ENCODE measurements at places on chromosomes 16 and 17. TPM values are rescaled to one million over a fixed set of nuclear protein-coding genes. Genes with fewer than 3 reads are reported as not detected.

Gene TEKT1
- polyA plus RNA-seq: not detected

- DNase-seq: no peak
Measured at GRCh38 chr16:67137605-67138004, 13.2 kb downstream of the B3GNT9 start.

Gene SEPTIN12
- polyA plus RNA-seq: not detected

DNA sequence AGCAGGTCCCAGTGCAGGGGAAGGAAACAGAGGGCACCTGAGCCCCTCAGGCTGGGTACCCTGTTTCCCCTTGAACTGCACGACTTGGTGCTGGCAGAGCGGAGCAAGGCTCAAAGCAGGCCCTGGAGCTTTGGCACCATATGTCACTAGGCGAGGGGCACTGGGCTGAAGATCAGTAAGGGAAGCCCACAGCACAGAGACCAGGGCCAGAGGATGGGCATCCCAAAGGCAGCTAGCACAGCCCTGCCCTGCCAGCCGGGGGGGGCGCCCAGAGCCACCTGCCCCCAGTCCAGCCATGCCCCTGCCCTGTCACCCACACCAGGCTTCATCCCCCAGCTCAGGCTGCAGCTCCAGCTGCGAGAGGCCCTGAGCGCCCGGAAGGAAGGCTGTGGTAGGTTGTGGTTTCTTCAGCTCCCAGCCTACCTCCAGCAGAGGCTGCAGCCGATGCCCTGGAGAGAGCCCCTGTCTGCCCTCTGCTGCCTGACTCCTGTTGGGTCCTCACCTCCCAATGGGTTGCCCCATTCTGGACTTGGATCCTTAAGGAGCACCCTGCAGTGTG lies 10.9 kb downstream of the NHERF1 start:
- DNase-seq: peak; percentile 58

GRCh38 chr16:57992084-57992483 lies 8.4 kb downstream of the ZNF319 start:
- DNase-seq: no peak

Gene SPATA32
- not detected for polyA plus RNA-seq

Gene PRR15L
- polyA plus RNA-seq: 388 TPM

GRCh38 chr16:51306116-51306515 lies 155.0 kb upstream of the SALL1 start:
- no peak for DNase-seq

DNA sequence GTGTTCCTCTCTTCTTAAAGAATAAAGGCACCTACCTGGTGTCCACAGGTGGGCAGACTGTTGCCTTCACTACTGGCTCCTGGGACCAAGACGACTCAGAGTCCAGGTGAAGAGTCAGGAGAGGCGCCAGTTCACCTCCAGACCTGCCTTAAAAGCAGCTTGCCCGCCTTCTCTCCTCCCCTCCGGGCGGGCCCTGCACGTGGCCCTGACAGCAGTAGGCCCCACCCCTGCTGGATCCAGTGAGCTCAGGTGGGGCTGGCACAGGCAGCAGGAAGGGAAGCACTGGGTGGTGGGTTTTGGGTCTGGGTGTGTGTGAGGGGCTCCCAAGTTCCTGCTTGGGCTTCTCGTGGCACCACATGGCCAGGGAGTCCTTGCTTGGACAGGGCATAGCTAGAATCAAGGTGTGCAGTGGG lies at the start of gene TNS4:
TNS4 (minus strand) TSS at position 125 of the 413 bp plus-strand sequence. CDS start 5,198 bp downstream, outside the sequence.
- peak; percentile 51 for DNase-seq

DNA sequence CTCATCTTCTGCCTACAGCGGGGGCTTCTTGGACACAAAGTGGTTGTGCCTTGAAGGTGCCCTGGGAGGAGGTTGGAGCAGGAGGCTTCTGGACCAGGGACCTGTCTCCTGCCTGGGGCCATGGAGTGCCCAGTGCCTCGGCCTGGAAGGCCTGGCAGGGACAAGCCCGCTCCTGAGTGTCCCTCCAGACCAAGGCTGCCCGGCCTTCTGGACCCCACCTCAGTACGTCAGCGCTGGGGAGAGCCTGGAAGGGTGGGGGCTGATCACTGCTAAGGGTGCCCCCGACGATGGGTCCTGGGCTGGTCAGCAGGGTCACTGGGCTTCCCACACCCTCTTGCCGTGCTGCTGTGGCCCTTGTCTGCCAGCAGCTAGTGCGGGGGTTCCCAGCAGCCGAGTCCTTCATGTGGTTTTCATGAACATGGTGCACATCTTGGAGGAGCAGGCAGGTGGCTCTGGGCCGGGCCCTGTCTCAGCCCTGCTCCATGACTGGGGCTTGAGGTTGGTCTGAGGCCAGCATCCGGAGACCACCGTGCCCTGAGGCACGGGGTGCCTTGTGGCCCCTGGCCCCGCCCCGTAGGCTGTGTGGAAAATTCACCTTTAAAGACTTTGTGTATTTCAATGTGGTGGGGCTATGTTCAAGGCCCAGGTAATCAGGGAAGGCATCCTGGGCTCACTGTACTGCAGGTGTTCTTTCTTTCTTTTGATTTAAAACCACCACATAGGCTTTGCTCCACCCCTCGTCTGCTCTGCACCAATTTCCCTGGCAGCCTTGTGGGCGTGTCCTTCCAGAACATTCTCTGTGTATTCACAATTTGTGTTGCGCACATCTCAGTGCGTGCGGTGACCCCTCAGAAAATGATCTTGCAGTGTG lies 22.4 kb downstream of the MGRN1 start:
- no peak for DNase-seq

DNA sequence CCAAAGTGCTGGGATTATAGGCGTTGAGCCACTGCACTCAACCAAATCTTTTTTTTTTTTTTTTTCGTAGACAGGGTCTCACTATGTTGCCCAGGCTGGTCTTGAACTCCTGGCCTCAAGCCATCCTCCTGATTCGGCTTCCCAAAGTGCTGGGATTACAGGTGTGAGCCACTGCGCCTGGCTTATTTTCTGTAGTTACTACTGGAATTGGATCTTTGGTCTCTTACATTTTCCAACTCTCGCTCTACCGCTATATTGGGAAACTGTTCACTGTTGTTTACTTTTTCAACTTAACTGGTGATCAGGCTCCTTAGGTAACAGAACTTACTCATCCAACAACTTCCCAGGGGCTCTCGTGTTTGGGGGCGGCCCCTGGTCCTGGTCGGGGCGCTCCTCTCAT lies 14.1 kb downstream of the ZNF200 start:
- no peak for DNase-seq
